Activated CD4-positive, alpha-beta T cell treated with anti-CD3 and anti-CD28 coated beads, Interleukin-10, Interleukin-2, amounts not matched to agents 100 ng/mL and 50 ng/mL, durations not matched to agents 16 hours and 8 hours (primary cell): ENCODE measurements at places on chromosomes 3 and 15.
A peak's percentile ranks its signal among the peaks of the same experiment; 100 is the strongest.

GRCh38 chr15:72554471-72555425 lies 80.6 kb downstream of the ARIH1 start:
- DNase-seq = peak; percentile 72

DNA sequence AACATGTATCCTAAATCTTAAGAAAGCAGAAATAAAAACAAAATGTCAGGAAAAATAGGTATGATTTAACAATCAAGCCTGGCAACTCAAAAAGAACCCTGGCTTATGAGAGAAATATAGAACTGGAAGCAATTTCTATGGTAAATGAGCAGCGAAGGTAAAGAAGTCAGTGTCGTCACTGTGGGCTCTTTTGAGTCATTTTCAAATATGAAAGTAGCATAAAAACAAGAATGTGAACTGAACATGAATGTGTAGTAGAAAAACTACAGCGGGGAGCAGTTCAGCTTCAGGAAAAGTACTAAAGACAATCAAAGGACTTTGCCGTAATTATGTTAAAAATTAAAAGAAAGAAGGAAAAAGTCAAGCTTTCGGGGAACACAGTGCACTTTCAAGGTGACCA lies 17.5 kb downstream of the LSG1 start:
- peak; percentile 81 for DNase-seq

- no peak for DNase-seq
Measured at GRCh38 chr15:81398910-81399551, 25.0 kb upstream of the TMC3 start.

GRCh38 chr15:37098468-37099318 lies 1.7 kb downstream of the MEIS2 start:
- DNase-seq = peak; percentile 5

DNA sequence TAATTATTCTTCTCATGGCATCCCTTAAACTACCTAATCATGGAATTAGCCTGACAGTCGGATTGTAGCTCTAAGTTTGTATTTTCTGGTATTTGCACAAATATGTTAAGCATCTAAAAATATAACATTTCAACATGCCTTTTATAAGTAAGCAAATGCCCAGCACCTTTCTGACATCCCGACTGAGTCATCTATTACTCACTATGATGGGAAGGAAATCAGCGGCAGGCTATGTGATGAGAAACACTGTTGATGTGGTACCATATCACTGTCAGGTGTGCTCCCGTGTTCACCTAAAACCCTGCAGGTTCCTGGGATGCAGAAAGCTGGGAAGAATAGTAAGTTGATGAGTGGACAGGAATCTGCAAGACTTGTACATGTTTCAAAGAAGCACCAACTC lies 367.8 kb upstream of the IL12A start:
- no peak for DNase-seq

DNA sequence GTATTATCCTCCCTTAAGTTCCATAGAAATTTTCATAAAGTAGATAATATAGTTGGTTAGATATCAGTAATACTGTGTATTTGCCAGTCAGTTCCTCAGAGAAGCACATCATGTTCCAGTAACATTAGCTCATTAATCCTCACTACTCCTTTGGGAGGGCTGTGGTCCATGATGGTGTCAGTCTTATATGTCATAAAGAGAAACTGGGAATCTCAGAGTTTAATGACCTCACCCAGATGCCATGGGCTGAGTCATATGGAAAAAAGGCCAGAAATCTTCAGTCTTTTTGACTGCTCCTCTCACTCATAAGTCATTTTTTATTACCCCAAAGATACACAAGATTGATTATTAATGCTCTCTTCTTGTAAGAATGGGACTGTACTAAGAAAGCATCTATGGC lies 188.6 kb downstream of the CHL1 start:
- DNase-seq = no peak

DNA sequence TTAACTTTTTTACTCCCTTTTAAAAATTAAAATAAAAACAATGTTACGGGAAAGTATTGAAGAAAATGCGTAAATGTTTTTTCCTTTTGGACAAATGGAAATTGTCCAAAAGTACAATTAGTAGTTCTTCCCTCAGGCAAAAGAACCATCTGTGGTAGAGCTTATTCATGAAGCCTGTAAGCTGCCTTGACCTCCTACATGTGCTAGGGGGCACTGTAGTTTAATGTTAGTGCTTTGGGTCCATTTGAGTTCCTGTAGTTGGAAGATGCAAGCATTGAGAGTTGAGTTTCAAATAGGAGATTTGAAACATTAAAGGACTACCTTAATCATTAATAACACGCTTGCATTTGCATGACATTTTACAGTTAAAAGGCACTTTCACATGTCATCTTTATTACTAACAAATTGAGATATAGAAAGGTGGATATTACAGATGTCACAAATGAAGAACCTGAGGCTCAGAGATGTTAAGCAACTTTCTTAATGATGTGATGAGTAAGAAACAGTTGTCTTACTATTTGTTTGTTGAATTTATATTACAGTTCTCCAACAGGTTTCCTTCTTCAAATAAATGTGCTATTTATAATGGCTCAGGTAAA lies 1.8 kb upstream of the ZNF385D start:
- DNase-seq = peak; percentile 2

- DNase-seq = no peak
Measured at GRCh38 chr3:27428446-27428845, 55.7 kb downstream of the SLC4A7 start.

GRCh38 chr3:171415070-171415469 lies 45.1 kb downstream of the TNIK start:
- no peak for DNase-seq

GRCh38 chr3:33716227-33716626 lies 1.8 kb downstream of the CLASP2 start:
- DNase-seq = no peak

DNA sequence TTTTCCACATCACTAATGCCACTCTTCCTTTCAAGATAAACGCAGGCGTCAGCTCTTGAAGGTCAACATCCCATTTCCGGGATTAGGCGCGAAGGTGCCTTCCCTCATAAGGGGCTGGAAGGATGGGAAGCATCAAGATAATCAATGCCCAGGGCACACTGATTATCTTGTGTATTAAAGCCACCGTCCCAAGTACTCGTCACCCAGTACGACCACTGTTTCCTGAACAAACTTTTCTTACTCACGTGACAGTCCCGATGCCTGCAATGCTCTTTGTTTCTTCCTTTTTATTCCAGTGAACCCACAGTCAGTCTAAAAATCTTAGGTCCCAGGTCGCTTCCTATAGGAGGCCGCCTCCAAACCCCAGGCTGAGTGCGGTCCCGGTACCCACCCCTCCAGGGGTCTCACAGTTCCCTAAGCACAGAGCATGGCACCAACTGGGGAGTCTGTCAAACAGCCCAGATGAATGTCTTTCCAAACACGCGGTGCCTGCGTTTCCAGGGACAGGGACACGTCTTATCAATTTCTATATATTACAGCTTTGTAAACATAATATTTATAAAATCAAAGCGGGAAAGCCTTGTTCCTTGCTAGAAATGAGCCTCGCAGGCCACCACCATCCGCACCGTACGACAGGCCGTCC lies 589 bp downstream of the ANAPC13 start:
- peak; percentile 30 for DNase-seq

- no peak for DNase-seq
Measured at GRCh38 chr3:11819146-11819689, 27.5 kb downstream of the TAMM41 start.

GRCh38 chr3:160081958-160082533 lies 93.4 kb downstream of the IL12A start:
- no peak for DNase-seq

GRCh38 chr3:4930501-4930900 lies 48.7 kb upstream of the BHLHE40 start:
- no peak for DNase-seq

- no peak for DNase-seq
Measured at GRCh38 chr3:102112704-102113230, 263.5 kb downstream of the NFKBIZ start.

DNA sequence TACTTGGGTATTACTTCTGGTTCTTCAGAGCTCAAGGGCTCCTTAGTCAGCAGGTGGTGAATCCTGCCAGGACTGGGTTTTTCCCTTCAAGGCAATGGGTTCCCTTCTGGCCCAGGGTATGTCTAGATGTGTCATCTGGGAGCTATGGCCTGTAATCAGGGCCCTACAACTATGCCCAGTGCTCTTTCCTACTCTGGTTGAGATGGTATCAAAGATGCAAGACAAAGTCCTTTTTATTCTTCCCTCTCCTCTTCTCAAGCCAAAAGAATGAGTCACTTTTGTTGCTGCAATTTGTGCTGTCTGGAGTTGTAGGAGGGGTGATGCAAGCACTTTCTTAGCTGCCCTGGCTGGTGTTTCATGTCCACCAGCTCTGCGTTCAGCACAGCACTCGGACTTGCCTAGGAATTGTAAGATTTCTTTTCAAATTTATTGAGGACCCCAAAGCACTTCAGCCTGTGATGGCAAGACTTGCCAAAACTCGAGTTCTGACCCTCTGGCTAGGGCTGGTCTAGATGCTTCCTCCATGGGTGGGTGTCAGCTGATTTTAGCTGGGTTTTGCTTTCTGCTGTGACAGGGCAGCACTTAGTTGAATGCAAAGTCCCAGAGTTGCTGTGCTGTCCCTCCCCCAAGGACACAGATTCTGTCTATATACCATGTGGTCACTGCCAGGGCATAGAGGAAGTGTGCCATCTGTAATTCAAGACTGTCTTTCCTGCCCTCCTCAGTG lies 129.2 kb upstream of the CBLB start:
- no peak for DNase-seq

GRCh38 chr3:61935814-61936213 lies 374.4 kb downstream of the PTPRG start:
- no peak for DNase-seq

- DNase-seq = no peak
Measured at GRCh38 chr15:62291262-62291661, 126.2 kb upstream of the C2CD4B start.

DNA sequence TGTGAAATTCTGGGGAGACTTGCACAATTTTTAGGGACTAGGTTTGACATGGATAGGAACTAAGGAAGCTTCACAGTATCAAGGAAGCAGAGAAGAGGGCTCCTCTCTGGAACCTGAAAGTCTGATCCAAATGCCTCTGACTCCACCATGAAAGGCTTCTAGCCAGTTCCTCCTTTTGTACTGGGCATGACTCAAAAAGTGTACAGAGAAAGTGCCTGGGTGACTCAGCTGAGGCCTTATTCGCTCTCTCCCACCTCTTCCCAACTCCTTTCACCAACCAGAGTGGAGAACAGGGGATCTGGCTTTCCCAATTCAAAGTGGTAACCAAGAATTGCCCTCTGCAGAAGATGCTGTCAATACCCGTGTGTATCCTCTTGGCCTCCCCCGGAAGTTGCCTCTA lies 342.9 kb upstream of the PROK2 start:
- DNase-seq = peak; percentile 15

GRCh38 chr15:44087578-44088465 lies 107.2 kb downstream of the FRMD5 start:
- DNase-seq = no peak

GRCh38 chr3:148998297-148998696 lies 7.0 kb downstream of the GYG1 start:
- DNase-seq = no peak

DNA sequence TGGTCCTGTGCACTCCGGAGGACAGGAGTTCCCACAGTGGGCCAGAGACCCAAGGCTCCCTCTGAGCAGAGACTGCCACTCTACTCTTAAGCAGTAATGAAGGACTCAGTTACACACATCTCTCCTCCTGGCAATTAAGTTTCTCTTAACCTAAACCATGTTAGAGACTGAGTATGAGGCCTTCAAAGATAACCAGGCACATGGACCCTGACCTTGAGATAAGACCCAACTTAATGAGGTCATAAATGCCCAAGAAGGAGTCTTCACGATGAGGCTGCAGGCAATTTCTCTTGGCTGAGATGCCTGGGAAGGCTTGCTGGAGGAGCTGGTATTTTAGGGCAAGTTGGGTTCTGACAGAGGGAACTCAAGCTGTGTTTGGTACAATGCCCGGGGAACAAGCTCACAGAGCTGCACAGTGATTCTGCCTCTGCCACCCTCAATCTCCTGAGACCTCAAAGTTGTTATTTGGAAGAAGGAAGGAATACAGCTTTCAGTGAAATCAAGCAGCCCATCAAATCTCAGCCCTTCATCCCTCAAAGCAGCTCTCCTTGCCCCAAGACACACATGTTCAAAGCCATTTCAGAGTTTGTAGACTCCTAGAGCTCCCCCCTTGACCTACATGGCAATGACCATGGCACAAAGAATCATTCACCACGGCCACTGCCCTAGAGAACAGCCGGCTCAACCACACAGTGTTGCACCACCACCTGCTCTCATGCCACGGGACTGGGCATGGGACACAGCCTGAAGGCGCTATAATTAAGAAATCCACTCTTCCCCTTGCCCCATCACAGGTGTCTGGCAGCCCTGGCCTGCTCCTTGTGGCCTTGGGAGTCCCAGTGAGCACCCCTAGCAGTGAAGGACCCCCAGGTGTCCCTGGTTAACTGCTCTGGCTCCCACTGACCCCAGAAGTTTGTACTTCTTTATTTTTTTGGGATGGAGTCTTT lies 7.1 kb downstream of the RMDN3 start:
- no peak for DNase-seq

GRCh38 chr15:37079726-37080125 lies 20.6 kb downstream of the MEIS2 start:
- no peak for DNase-seq

DNA sequence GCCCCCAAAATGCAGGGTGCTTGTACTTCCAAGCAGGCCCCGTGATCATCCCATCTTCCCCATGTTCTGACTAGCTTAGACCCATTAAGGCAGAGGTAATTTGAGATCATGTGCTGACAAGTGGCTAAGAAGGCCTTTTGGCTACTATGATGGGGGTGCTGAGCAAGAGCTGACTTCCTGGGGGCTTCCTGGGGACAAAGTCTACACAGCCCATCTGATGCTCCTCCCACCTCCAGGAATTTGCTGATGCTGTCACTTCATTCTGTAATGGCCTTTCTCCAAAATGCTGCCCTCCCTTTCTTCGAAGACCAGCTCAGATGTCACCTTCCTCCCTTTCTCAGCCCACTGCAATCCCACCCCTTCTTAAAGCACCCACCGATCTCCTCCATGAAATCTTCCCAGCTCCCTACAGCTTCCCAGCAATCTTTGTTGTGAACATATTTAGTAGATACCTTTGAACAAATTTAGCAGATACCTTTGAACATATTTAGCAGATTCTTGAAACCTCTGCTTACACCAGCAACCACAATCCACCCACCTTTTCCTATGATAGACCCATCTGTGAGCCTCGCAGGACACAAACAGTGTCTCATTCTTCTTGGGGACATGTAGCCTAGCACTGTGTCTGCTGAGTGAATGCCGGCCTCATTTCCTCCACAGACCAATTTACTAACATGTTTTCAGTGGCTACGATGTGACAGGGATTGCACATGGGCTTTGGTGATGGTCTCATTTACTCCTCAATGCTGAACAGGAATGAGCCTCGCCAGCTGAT lies 223.3 kb downstream of the EPHB1 start:
- no peak for DNase-seq

- no peak for DNase-seq
Measured at GRCh38 chr3:8523041-8523440, 21.4 kb downstream of the LMCD1 start.

DNA sequence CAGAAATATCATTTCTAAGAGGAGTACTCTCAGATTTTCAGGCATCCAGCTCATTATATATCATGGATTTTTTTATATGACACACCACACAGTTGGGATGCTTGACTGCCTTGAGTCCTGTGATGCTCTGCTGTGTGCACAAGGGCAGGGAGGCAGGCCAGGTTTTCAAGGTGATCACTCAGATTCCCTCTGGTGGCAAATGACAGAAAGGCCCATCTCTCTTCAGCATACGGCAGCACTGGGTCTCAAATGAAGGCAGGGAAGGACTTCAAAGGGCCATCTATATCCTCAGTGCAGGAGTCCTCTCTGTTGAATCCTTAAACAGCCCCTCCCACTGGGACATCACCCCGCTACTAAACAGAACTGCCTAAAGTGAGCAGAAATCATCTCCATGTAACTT lies 54.8 kb upstream of the MYO5C start:
- no peak for DNase-seq

- no peak for DNase-seq
Measured at GRCh38 chr3:148332509-148332908, 365.2 kb upstream of the AGTR1 start.
